HepG2 (cell line): ENCODE measurements at places on chromosomes 16 and 17.

DNA sequence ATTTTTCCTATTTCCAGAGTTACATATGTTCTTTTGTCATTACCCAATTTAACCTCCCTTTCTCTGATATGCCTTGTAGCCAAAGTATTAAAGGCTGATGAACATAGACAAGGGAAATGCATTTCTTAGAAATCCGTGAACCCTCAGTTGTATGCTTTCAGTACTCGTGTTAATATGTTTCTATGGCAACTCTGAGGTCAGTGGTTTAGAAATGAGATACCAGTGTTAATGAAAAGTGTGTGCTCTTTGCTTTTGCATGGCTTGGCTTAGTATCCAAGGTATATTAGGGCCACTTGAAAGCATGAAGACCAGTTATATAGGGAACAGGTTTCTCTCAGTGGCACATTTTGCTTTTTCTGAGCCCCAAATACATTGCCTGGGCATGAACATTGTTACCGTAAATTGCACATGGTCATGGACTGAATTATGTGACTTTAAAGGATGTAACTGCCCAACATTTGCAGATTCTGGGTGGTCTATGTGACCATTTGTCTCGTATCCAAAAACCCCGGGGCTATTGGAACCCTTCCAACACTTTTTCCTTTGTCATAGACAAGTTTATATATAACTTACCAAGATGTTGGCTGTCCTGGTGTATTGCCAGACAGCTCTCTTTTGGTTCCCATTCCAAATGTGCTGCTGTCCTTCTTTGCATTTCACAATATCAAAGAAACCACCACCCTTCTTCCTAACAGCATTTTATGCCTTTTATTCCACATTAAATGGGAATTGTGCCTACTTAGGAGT, 17.5 kb downstream of the ABHD15 start:
- DNase-seq: no peak

DNA sequence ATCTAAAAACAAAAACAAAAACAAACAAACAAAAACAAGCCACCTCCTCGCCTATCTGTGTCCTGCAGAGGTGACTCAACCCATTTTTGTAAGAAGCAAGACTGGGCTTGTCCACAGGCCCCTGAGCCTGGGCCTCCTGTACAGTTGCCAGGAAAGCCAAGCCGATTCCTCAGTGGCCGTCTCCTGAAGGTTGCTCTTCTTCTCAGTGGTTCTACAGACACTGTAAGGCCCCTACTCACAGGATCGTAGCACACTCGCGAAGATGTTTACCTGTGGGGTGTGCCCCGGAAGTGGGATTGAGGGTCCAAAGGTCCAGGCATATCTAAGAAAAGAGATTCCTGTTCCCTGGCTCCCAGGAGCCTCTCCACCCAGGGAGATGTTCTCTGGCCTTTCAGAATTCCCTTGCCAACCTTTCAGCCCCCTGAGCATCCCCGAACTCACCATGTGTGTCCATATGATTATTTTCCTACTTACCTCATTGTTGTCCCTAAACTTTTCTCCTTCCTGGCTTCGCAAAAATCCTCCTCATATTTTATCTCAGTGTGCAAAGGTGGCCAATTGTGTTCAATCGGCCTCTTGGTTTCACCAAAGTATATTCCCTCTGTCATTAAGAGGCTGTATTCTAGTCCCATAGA, 7.5 kb upstream of the CES3 start:
- no peak for DNase-seq

DNA sequence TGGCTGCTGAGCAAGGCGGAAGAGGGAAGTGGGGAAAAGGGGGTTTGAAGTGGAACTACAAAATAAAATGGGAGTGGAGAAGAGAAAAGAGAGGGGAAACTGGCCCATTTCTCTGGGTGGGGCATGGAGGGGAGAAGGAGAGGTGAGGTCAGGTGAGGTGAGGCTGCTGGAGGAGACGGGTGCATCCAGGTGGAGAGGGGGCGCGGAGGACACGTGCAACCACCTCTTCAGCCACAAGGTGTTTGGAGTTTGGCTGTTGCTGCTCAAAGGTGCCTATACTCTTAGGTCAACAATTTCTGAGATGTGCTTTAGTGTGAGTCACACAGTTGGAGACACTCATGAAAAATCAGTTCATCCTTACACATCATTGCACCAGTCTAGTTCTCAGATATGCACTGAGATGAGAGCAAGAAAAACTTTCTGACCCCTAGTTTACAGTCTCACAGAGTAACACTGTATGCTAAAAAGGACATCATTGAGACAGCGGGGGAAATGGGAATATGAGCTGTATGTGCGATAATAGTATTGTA, 4.8 kb downstream of the SLC6A4 start:
- DNase-seq: no peak

GRCh38 chr17:30808785-30809286, 15.7 kb downstream of the CRLF3 start:
- no peak for DNase-seq

GRCh38 chr17:63701868-63702720, 2.2 kb upstream of the LIMD2 start:
- DNase-seq: no peak

DNA sequence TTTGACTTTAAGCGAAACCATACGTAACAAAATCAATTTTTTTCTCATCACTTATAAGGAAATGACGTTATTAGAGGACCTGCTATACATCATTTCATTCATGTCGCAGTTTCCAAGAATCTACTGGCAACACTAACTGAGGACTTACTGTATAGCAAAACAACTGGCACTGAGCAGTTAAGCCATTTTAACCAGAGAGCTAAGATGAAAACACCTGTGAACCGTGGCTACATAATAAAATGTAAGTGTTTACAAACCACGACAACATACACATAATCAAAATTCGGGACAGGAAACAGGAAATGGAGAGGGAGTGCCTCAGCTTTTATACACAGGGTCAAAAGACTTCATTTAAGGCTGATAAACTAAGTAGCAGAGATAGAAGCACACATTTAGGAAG, 29.5 kb downstream of the METTL16 start:
- DNase-seq: no peak

DNA sequence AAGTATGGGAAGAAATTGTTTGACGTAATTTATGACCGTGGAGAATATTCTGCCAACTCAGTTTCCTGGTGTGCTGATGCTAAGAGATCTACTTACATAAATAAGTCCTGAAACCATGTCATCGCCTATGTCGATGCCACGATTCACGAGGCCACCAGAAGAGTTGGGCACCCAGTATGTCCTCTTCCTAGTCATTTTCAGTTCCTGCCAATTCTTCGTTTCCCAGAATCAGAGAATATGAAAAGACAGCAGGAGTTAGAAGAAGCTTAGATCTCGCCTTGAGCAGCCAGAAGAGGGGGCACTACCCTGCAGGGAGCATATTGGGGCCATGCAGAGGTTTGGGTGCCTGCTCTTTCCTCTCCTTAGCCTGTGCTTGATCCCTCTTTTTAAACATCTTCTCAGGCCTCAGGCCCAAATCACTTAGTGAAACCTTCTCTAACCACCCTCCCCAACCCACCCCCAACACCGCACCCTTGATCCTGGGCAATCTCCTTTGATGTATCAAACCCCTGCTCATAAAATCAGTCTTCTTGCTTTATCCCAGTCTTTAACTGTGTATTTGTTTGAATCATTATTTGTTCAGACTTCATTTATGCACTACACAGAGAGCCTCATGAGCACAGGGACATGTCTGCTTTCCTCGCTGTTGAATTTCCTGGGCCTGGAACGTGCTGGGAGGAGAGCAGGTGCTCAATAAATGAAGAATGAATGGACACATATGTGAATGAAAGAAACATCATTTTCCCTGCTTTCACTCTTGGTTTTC, 12.2 kb upstream of the LONP2 start:
- peak; percentile 49 for DNase-seq

GRCh38 chr16:25065899-25066298, 45.6 kb upstream of the LCMT1 start:
- peak; percentile 15 for DNase-seq
